Brain (organoid and tissue), 16 donors: ENCODE measurements at places on chromosomes 5 and 9.
A peak's percentile ranks its signal among the peaks of the same experiment; 100 is the strongest.

GRCh38 chr5:139265001-139265400 lies 28.5 kb upstream of the MATR3 start:
- no peak for DNase-seq

DNA sequence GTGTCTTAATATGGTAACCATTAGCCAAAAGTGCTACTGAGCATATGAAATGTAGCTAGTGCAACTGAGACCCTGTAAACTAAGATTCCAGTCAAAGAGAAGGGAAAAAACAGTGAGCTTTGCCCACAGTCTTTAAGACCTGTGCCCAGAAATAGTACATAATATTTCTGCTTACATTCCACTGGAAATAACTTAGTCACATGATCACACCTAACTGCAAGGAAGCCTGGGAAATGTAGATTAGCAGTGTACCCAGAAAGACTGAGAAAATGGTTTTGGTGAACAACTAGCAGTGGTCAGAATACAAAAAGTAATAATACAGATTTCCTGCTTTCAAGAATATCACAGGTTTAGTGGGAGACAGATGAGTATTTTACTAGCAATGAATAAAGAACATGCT lies 2.5 kb upstream of the CPLANE1 start:
- no peak for DNase-seq

GRCh38 chr5:74143721-74144330 lies 496.7 kb downstream of the ENC1 start:
- DNase-seq, result no peak

- no peak for DNase-seq
Observed at GRCh38 chr5:66789434-66789833, 193.2 kb downstream of the MAST4 start.

DNA sequence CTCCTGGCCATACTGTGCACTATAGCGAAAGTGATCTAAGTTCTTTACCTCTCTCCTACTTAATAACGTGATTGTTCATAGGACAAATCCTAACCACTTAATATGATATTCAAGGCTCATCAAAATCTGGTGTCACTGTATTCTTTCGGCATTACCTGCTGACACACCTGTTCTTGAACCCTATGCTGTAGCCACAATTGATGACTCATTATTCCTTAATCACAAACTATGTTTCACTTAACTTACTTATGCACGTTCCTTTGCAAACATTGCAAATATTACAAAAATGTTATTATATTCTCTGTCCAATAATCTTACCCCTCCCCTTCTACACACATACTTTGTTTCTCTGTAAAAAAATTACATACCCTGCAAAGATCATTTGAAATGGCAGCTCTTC lies 158.1 kb upstream of the ADRA1B start:
- no peak for DNase-seq

- no peak for DNase-seq
Observed at GRCh38 chr5:68295772-68296171, 80.2 kb downstream of the PIK3R1 start.

- no peak for DNase-seq
Observed at GRCh38 chr5:159951834-159952233, 35.6 kb downstream of the ADRA1B start.

- DNase-seq, result peak; percentile 90
Observed at GRCh38 chr5:175464074-175464941, 14.1 kb upstream of the SFXN1 start.

DNA sequence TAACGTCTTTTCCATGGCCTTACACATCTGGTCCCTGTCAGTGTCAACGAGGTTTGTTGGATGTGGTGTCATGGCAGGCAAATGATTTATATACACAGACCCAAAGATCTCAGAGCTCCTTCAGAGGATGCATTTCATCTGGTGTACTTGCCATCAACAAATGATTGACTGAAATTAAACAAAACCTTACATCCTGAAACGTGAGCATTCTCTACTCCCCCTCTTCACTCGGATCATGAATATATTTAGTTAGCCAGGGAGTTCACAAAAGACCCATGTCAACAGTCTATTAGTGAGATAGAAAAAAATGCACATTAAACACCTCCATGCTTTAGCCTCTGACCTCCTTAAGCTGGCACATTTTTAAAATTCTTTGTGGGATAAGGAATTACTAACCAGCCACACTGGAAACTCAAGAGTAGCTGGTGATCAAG lies 215.6 kb downstream of the EFNA5 start:
- DNase-seq, result no peak
